ENCODE measurements at places on chromosomes 1 and 21. TPM values are rescaled to one million over a fixed set of nuclear protein-coding genes. Genes with fewer than 3 reads are reported as not detected.

KDF1 gene
- 15.7 TPM for total RNA-seq

CACNA1S gene
- total RNA-seq: not detected

ANGPTL3 gene
- total RNA-seq: not detected

DYNLT5 gene
- total RNA-seq: 3.1 TPM

KCNC4 gene
- 5.2 TPM for total RNA-seq

MIXL1 gene
- total RNA-seq: 0.52 TPM

FCRLA gene
- 0.75 TPM for total RNA-seq

NUP210L gene
- 0.39 TPM for total RNA-seq

SLC30A10 gene
- total RNA-seq: not detected

OR2T35 gene
- total RNA-seq: not detected

DNA sequence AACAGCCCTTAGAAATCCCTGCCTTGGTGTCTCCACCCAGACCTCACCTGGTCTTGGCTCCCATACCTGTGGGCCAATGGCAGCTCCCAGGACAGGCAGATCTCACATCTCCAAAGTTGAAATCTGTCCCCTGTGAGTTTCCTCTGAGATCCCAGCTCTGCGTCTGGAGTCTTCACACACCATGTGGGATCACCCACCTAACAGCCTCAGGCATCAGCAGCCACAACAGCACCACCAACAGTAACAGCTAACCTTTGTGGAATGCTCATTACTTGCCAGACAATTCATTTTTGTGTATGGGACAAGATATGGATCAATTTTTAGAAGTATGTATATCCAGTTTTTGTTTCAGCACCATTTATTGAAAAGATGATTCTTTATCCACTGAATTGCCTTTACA, 523.2 kb downstream of the MATN1 start:
- DNase-seq: no peak

GRCh38 chr1:78168306-78168705, 122.5 kb downstream of the GIPC2 start:
- DNase-seq: no peak

GRCh38 chr1:243718022-243718421, 132.0 kb downstream of the AKT3 start:
- no peak for DNase-seq

GRCh38 chr1:70066711-70067110, 138.7 kb downstream of the LRRC40 start:
- DNase-seq: no peak

- no peak for DNase-seq
Observed at GRCh38 chr1:227958617-227959324, 11.0 kb upstream of the WNT9A start.

DNA sequence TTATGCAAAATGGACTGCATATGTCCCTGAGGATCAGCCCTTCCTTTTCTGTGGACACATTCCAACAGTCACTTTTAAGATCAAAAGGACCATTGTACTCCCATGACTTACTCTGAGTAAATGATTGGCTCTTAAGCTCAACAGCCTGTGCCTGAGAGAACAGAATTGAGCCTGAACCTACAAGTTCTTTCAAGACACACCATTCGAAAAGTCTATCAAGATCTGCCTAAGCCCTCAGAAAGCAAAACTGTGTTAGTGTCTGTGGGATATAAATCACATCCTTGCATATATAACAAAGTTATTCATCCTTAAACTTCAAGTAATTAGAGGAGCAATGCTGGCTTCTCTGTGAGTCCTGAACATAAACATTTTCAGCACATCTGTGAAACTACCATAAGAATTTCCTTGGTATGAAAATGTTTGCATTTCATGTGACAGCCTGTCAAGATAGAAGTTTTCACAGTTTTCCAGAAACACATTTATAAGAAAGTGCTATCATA, 41.6 kb downstream of the PCNX2 start:
- DNase-seq: no peak

DNA sequence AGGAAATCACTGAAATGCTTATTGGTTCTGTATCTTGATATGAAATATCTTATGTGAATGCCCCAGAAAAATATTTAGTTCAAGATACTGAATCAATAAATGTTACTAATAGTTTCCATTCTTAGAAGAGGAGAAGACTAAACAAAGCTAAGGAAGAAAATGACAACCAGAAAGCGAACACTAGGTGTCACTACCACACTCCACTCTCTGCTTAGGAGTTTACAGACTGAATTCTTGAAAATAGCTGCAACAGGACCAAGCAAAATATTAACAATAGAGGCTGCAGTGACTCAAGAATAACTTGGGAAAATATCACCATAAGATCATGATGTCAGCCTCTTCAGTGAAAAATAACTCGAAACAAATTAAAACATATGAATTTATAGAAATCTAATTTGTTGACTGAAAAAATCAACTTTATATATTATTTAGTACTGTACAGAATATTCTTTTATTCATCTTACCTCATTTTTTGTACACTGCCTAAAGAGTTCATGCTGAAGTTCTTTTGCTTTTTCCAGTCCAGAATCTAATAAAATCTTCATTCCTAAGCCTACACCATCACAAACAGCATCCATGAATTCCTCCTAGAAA, 61.6 kb downstream of the KIF14 start:
- DNase-seq: no peak

GRCh38 chr1:182602935-182603645, 1.1 kb downstream of the RGS16 start:
- DNase-seq: no peak

- no peak for DNase-seq
Observed at GRCh38 chr1:3884966-3885365, 15.1 kb downstream of the C1orf174 start.

DNA sequence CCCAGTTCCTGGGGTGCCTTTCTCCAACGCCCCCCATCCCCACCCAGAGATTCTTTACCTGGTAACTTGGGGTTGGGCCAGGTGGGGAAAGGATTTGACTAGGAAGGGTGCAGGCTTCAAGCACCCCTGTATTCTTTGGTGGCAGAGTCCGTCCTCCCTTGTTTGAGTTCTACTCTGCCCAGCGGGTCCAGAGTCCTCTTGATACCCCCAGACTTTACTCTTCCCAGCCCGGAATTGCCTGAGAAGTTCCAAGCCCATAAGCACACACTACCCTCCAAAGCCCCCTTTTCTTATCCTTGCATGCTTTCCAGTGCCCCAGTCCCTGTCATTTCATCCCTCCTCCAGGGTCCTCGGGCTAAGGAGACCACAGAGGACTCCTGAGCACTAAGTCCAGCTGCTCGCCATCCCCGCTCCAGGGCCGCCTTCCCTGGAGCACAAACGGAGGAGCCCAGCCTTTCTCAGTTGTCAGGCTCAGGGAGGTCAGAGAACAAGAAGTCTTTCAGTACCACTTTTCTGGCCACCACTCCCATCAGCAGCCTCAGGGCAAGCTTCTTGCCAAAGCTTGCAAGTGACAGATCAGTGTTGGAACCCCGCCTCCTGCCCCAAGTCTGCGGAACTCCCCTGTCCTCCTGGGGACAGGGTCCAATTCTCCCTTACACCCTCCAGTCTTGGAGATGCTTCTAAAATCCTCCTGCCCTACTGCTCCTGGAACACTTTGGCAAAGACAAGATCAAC, 12.2 kb downstream of the SLC45A3 start:
- no peak for DNase-seq

GRCh38 chr1:66331658-66332547, 202.1 kb upstream of the SGIP1 start:
- peak; percentile 66 for DNase-seq

DNA sequence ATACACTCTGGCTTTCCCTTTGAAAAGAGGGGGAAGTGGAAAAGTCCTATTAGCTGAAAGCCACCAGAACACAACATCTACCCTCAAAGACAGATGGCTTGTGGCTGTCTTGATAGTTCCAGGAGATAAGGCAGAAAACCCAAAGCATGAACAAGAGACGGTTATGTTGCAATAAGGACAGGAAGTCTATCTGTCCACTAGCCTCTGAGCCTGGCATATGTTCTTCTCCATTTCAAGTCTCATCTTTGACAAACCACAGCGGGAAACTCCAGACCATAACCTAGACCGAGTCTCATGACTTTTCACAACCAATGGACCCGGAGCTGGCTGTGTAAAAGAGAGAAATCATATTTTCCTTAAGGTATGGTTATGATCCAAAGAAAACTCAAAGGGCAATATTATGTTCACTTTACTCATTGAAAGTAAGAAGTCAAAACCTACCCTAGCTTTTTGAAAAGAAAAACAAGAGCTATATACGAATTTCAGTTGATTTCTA, 33.8 kb downstream of the DUSP10 start:
- DNase-seq: no peak

GRCh38 chr1:34785875-34786470, 5.0 kb downstream of the GJB3 start:
- DNase-seq: peak; percentile 22

DNA sequence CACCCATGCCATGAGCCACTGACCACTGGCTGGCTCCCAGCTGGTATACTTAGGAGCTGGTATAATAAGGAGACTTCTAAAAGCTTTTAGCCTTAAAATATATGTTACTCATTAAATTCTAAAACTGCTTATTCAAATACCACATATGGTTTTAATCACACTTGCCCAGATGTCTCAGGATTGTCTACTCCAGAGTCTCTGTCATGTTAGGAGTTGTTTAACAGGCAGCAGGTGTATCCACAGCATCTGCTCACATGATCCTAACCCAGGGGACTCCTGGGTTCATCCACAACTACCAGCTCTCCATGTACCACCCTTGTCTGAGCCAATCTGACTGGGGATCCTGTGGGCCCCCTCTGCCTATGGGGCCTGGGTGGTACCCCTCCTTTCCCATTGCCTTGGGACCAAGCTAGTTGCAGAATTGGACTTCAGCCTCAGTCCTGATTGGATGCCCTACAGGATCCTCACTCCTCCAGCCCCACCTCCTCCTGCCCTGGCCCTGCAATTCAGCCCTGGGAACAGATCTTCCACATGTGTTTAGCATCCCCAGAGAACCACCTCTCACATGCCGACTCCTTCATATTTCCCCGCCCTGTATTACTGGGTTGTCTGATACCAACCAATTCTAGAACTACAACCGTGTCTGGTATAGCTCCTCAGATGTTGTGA, 61.3 kb downstream of the BCAR3 start:
- DNase-seq: no peak

GRCh38 chr1:36941316-36941978, 92.9 kb downstream of the GRIK3 start:
- DNase-seq: no peak

GRCh38 chr1:205407970-205408369, 13.9 kb downstream of the LEMD1 start:
- no peak for DNase-seq

GRCh38 chr1:214570442-214570841, 19.0 kb upstream of the PTPN14 start:
- DNase-seq: no peak

- no peak for DNase-seq
Observed at GRCh38 chr1:26276432-26276838, 3.5 kb upstream of the SH3BGRL3 start.

- DNase-seq: no peak
Observed at GRCh38 chr1:209895709-209896108, 42.3 kb upstream of the SYT14 start.

DNA sequence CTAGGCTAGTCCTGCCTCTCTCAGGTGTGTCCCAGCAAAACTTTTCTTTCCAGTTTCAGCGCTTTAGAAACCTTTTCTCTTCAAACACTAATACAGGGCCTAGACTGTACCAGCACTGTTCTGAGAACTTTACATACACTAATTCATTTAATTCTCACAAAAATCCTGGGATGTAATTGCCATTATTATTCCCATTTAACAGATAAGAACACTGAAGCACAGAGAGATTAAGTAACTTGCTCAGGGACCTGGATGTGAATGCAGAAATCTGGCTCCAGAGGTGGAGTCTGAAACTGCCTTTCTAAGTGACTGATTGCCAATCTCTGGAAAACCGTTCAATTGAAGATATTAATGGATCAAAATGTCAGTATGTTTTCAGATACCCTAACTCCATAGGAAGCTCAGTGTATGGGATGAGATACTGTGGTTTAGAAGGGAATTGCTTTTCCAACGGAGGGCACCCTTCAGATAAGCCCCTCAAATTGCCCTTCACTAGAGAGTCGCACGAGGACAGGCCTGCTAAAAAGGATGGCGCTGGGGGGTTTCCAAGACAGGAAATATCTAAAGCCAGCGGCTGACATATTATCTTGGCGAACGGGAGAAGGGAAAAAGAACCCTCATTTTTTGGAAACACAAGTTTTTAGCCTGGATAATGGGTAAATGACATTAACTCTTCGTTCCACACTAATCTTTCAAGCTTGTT, 698 bp upstream of the UCK2 start:
- DNase-seq: no peak

DNA sequence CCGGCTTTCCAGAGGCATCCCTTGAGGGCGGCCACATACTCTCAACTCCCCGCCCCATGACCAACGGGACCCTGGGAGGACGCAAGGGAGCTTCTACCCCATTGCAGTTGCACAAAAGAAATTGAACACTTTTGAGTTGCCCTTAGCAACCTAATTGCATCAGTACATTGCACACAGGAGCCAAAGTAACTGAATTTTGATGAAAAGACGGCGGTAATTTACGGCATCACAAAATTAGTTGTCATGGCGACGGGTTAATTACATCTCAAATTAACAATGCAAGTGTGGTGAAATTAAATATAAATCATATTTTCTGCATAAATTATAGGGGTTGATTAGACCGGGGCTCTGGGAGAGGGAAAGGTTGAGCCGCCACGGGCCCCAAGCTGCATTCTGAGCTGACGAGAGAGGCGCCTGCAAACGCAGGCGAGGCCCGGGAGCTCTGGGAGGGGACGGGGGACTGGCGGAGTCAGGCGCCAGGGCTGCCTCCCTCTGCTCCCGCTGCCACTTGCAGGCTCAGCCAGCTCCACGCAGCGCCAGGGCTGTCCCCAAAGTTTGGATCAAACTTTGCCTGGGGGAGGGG, 61.4 kb downstream of the CASZ1 start:
- DNase-seq: no peak

DNA sequence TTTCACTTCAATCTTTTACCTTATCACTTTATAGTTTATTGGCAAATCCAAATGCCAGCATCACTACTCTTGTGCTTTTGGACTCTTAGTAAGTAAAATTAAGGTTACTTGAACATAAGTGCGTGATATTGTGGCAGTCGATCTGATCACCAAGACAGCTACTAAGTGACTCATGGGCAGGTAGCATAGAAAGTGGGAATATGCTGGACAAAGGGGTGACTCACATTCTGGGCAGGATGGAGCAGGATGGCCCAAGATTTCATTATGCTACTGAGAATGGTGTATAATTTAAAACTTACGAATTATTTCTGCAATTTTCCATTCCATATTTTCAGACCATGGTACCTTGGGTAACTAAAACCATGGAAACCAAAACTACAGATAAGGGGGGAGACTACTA, 120.2 kb downstream of the ROR1 start:
- DNase-seq: no peak

DNA sequence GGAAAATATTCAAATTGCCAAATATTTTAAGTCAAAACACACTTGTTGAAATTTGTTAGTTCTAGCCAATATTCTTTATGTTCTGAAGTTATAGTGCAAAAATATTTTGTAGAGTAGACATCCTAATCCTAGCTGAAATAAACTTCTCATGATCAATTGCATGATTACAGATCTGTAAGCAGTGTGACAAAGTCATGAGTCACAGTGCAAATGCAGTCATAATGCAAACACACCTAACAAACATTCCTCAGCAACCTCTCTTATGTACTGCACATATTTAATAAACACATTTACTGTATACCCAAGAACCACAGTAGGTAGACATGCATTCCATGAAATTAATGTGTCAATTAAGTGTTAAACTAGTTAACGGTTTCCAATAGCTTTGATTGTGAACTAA, 1857.4 kb downstream of the NCAM2 start:
- DNase-seq: no peak

GRCh38 chr1:6770751-6771440, 14.4 kb upstream of the CAMTA1 start:
- no peak for DNase-seq
